ENCODE measurements at places on chromosomes 2 and 18.
A peak's percentile ranks its signal among the peaks of the same experiment; 100 is the strongest.

DNA sequence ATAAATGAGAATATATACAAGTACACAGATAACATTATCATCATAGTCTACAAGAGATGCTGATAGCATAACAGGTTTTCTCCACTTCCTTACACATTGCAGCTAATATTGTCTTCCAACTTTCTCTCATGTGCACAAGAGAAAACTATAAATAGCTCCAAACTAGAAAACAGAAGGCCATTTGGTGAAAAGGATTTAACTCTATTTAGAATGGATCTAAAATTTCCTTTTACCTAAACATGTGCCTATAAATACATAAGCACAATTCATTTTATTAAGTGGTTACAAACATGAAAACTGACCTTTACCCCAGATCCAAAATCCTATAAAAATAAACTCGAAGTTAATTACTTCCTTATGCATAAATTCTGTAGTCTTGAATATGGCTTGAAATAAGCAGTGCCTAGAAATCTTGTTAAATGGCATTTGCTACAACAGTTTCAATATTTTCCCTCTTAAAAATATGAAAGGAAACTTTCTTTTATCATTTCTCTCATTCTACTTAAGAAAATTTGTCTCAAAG, 41.6 kb downstream of the SLC25A12 start:
- DNase-seq, result no peak

DNA sequence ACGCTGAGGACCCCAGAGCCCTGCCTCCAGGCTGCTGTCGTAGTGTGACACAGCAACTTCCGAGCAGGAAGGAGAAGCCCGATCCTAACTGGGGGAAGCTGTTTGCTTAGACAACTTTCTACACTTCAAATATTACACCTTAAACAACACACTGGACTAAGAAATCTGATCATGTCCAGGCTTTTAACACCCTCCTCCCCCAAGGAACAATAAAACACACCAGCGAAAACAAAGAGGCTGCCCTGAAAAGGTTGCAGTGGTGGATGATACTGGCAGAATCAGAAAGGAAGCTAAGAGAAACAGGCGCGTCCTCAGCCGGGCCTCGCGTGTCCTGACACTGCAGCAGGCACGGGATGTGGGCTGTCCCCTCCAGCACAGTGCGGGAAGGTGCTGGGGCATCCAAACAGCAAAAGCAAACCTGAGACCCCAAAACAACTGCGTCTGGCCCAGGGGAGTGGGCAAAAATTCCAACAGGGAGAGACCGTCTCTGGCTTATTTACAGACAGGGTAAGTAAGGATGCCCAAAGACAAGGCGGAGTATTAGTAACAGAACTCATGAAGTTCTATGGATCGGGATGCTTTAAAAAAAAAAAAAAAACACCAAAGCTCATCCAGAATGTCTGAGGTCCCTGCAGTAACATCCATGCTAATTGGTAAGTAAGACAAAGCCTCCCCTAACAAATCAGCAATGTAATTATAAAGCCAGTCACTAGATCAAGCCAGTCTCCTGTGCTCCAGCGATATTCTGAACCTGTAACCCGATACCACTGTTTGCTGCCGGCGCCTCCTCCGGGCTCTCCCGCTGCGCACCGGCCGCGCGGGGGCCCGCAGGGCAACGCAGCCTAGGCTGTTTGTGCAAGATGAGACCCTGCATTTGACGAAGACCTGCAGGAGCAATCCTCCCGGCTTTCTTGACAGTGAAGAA, 9.0 kb downstream of the SERTAD2 start:
- peak; percentile 53 for DNase-seq

DNA sequence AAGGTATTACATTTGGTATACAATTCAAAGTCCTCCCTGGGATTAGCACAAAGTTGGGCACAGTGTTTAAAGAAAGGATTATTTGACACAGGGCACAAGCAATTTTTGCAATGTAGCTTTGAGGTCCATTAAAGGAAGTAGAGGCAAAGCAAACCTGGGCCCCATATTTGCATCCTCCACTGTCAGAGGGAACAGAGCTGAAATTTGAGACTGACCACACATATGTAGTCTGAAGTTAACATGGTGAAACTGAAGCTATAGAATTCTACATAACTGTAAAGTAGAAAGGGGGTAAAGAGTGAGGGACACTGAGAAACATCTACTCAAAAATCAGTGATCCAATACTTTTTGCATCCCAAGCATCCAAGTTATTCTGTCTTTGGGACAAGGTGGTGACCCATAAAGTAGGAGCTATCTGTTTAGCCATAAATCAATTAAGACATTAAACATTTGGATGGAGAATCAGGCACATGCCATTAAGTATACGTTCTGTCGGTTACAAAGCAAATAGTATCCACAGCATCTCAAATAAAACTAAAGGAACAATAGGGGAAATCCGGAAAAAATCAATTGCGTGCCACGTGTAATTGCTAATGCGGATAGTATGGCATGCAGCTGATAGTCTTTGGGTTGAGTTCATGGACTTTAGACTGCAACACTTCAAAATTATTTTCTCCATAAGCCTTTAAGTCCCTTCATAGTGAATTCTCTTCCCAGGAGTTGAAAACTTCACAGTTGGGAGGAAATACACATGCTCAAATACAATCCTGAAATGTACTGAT, 72.6 kb downstream of the PLEKHM3 start:
- no peak for DNase-seq

DNA sequence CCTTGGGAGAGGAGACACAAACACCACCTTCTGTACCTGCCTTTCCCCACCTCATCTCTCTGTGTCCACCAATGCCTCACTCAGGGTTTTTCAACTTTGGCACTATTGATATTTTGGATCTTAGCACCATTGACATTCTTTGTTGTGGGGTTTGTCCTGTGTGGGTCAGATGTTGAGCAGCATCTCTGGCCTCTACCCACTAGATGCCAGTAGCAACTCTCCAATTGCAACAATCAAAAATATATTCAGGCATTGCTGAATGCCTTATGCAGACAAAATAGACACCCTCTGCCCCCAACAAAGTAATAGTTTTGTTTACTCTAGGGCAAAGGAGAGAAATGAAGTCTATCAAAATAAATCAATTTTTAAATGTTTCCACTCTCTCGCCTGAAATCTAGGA, 1384.3 kb upstream of the NXPH2 start:
- no peak for DNase-seq

GRCh38 chr18:12543697-12544096, 114.2 kb downstream of the SPIRE1 start:
- no peak for DNase-seq

- DNase-seq, result no peak
Measured at GRCh38 chr2:18903750-18904149, 314.4 kb upstream of the NT5C1B start.

GRCh38 chr18:51390702-51391101, 193.2 kb upstream of the MEX3C start:
- no peak for DNase-seq

- DNase-seq, result no peak
Measured at GRCh38 chr2:198314559-198315153, 510.3 kb downstream of the PLCL1 start.

- DNase-seq, result no peak
Measured at GRCh38 chr2:171347591-171348032, 86.2 kb downstream of the METTL8 start.

All from stimulated activated CD4-positive, alpha-beta T cell treated with anti-CD3 and anti-CD28 coated beads, TNF-alpha, amount 100 ng/mL, for 24 hours (primary cell).